ENCODE measurements at places on chromosomes 6 and 20.

DNA sequence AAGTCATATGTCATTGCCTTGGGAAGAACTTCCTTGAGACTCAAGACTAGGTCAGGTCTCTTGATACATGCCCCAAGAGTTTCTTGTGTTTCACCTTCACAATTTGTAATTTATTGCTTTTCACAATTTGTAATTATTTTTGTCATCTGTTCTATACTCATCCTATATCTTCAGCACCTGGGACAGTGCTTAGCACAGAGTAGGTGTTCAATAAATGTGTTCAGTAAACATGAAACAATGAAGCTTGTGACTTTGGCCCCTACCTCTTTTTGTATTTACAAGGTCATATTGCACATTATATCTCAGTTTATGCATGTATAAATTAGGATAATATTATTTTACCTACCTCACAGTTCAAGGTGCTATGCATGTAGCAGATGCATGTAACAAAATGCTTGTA is 21.5 kb upstream of the SRPK1 start:
- DNase-seq: no peak

DNA sequence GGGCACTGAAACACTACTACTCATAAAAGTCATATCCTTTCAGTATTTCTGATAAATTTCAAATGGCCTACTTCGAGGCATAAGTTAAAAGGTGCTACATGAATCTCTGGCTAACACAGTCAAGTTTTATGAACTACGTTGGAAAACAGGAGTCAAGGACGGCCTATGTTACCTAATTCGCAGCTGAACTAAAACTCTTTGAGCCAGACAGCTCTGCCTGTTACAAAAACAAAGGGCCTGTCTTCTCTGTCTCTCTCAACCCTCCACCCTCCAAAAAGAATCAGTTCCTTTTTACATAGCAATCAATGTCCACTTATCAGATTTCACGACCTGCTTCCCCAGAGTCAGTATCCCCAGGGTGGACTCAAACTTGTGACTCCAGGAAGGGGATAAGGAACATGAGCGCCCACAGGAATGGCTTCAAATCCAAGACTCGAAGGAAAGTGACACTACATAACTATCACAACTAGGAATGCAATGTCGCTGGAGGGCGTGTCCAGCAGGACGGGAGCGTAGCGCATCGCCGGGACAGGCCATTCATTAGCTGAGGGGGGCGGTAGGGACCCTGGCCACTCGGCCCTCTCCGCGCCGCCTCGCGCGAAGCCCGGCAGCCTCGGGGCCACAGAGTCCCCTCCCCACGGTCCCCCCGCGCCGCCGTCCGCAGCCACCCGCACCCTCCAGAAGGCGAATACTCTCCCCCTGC is 591 bp downstream of the IBTK start:
- DNase-seq: no peak

DNA sequence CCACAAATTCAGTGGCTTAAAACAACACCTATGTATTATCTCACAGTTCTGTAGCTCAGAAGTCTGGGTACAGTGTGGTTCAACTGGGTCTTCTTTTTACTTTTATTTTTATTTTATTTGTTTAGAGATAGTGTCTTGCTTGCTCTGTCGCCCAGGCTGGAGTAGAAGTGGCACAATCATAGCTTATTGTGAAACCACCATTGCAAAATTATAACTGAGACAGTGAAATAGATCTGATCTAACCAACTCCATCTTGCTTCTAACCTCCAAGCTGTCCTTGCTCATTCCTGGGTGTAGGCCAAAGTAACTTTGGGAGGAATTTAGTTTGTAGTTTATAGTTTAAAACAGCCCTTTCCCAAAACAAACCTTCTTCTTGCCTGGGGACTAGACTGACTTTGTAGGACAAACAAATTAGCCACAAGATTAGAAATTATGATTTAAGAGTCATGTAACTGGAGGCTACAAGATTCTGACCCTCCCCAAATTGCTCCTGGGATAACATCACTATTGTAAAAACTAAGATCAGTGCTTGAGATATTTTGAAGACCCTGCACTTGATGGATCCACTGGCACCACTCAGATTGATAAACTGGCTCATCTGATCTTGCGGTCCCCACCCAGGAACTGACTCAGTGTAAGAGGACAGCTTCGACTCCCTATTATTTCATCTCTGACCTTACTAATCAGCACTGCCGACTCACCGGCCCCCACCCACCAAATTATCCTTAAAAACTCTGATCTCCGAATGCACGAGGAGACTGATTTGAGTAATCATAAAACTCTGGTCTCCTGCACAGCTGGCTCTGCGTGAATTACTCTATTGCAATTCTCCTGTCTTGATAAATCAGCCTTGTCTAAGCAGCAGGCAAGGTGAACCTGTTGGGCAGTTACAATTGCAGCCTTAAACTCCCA is 193.4 kb upstream of the CDYL start:
- no peak for DNase-seq

GRCh38 chr6:170181338-170181690 is 109.6 kb downstream of the DLL1 start:
- DNase-seq: no peak

DNA sequence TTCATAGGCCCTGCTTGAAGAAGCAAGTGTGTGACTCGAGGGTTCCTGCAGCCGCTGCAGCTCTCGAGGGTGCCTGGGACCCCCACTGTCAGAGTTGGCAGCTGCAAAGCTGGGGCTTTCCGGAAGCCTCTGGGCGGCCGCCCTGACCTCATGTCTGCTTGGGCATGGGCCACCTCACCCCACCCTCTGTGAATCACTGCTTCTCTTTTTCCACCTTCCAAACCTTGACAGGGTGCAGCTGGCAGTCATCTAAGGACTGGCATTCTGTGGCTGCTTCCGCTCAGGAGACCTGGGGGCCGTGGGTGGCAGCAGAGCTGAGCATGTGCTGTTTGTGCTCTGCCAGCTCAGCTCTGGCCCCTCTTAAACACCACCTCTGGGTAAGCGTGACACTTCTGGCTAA is 32.0 kb downstream of the ERMARD start:
- DNase-seq: no peak

GRCh38 chr20:57781901-57782300 is 72.1 kb upstream of the PMEPA1 start:
- DNase-seq: no peak

DNA sequence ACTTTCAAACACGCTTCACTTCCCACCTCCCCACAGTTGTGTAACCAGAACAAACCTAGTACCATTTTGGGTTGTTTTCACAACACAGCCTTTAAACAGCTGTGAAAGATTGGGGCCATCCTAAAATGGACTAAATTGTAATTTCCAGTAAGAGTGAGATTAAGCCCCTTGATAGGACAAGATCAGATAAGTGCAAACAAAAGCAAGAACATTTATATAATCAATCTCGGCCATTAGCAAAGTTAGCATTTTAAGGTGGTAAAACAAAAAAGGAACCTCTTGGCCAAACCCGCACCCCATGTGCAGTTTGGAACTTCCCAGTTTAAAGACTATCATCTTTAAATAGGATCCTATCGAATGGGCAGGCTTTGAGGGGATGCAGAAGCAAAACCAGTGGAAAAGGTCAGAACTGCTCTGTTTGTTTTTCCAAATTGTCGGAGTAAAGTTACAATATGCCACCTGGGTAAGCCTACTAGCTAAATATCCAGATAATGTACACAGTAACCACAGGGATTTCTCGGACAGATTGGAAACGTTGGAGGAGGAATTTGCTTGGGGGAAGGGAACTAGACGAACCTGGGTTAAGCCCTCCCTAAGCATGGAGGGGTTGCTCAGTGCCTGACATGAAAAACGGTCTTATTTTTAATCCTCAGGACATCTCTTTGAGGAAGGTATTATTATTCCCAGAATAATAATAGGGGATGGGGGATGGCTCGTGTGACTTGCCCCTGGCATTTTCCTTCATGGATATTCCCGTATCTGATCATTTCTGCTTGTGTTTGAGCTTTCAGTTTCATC is 159.8 kb upstream of the SALL4 start:
- DNase-seq: no peak

DNA sequence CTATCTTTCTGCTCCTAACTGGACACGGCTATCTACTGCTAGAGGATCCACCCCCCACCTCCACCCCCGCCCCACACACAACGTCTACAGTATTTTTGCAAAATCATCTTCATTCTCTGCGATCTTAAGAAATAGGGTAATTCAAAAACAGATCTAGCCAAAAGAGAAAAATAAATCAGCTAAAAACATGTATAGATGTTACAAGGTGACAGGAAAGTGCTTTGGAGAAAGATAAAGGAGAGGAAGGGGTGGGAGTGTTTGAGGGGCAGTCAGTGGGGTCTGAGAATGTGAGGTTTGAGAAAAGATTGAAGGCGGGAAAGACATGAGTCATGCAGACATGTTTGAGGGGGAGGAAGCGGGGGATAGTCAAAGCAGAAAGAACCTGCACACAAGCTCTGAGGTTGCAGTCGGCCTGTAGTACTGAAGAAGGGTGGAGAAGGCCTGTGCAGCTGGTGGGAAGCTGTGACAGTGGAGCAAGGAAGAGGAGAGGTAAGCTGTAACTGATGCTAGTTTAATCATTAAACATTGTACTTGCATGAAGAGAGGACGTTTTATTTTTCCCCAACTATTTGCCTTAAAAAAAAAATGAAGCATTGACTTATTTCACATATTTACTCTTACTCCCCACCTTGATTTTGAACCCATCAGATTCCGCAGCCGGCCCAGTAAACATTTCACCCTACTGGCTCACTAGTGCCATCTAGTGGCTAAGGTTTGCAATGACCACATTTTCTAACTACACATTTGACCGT is 332.6 kb downstream of the ADGRB3 start:
- DNase-seq: peak; percentile 28

- no peak for DNase-seq
Observed at GRCh38 chr20:57384486-57384885, 6.7 kb upstream of the RBM38 start.

GRCh38 chr6:10555625-10556309 is 34.6 kb downstream of the GCNT2 start:
- DNase-seq: peak; percentile 85

DNA sequence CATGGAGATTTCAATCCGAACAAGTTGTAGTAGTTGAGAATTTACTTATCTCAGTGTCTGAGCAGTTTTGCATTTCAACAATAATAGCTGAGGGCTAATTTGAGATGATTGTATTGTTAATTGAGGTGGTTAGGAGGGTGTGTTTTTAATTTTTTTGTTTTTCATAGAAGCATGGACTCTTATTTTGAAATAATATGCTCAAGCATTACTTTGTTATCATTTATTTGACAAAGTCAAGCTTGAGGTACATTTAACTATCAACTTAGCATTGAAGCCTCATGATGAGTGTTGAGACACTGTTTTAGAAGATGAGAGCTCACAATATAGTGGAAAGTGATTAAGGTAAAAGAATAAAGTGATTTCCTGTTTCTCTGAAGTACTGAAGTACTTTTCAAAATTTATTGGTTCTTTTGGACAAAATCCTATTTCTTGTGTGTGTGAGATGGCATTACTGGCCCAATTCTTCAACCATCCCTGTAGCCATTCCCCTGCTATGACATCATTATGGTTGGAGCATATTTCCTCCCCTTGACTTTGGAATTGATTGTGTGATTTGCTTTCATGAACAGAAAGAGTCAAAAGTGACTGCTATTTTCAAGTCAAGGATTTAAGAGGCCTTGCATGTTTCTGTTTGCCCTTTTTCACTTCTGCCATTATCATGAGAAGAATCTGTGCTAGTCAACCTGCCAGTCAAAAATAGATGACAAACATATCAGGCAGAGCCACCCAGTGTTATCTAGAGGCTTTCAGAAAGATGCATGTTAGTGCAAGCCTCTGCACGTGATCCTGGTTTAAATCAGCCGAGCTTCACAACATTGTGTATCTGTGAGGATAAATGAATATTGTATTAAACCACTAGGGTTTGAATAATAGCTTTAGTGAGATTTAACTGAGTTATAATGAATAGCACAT is 1112.3 kb upstream of the CITED2 start:
- DNase-seq: no peak

DNA sequence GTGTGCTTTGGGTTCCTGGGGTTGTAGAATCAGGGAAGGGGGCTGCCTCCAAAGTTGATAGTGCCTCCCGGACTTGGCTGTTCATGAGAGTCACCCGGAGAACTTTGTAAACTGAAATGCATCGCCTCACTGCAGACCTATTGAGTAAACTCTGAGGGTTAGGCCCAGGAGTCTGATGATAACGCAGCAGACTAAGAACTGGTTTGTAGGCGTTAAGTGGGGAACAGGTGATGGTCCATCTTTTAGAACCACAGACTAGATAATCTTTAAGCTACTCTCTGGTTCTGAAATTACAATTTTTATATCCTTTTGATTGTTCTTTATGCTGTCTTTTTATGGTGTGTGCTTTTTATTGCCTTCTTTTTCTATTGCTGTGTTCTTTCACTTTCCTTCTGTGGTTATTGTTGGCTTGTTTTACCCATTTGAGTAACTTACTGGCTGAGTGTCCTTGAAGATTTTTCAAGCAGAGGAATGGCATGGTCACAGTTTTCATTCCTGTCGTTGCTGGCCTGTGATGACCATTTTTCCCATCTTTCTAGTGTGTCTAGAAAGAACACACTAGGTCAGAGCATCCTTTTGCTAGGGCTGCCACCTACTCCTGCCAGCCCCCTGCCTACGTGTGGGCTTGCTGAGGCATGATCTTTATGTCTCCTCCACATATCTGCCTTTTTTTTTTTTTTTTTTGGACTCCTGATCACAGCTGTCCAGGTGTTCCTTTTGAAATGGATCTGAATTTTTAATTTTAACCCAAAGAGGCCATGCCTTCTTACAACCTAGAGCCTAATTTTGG is 30.9 kb downstream of the LRRC1 start:
- no peak for DNase-seq

DNA sequence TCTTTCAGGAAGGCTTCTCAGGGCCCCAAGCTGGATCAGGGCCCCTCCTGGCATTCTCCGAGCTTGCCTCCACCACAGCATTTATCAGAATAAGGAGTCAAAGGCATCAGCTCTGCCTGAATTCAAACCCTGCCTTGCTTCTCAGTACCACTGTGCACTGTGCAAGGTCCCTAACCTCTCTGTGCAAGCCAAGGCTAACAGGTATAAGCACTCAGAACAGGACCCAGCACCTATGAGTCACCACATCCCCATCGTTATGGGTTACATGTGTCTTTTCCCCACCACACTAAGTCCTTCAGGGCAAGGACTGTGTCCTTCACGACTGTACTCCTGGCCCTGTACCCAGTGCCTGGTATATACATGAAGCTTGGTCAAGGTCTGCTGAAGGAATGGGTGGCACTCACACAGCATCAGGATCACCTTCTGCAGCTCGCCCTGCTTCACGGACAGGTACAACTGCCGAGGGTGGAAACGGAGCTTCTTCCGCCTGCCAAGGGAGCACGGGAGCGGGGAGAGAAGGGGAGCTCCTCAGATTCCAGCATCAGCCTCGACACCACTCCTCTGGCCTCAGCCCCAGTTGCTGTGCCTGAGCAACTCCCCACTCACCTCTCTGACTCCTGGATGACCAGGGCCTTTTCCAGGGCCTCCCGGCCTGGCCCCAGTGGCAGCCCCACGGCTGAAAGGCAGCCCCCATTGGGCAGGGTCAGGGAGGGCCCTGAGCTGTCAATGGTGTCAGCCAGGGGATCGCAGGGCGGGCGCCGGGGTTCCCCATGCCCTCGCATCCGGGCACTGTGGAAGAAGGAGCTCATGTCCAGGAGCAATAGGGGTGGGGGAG is 8.6 kb upstream of the SLC44A4 start:
- DNase-seq: no peak
